ENCODE measurements at places on chromosomes 13 and 19.

DNA sequence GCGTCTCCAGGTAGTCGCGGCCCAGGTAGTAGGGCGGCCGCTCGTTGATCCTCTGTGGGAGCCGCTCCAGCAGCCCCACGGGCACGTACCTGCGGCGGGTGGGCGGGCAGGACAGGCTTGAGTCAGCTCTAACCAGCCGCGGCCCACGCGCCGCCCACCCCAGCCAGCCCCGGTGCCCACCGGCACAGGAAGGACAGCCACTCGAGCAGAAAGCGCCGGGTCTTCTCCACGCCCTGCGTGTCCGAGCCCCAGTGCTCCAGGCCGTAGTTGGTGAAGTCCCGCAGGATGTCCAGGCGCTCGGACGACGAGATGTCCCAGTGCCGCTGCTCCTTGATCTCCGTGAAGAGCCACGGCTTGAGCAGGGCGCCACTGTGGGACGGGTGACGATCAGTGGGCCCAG, 877 bp upstream of the PRR22 start:
- H3K27ac ChIP-seq: no peak overlapping the region
- H3K36me3 ChIP-seq: peaks cover 15% of the 10 kb centered on the region
- peaks cover 15% of the 10 kb centered on the region for H3K4me1 ChIP-seq
- no peaks in the 10 kb centered on the region for H3K27me3 ChIP-seq
- no peak overlapping the region for H3K4me3 ChIP-seq
- DNase-seq: no peak

GRCh38 chr13:112894673-112895481, 74.1 kb upstream of the MCF2L start:
- no peak for DNase-seq
- no peaks in the 10 kb centered on the region for H3K4me1 ChIP-seq
- no peak overlapping the region for H3K27ac ChIP-seq
- no peaks in the 10 kb centered on the region for H3K36me3 ChIP-seq
- peak overlapping the region; percentile 51 for H3K4me3 ChIP-seq

DNA sequence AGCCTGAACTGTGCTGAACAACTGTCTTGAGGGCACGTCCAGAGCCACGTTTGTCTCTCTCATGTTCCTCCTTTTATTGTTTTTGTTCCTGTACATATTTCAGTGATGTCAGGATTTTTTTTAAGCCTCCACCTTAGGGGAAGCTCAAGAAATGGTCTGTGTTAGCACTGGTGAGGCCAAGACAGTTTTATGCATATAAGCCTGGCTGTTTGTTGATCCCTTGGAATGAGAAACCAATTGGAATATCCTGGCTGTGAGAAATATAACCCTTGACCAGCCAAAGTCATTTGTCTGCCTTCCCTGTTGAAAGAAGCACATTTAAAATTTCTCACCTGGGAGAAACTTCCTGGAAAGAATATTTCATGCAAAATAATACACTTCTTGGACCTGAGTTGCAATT, 115.8 kb downstream of the DNAJC15 start:
- no peak for DNase-seq
- H3K27ac ChIP-seq: no peak overlapping the region
- no peaks in the 10 kb centered on the region for H3K4me1 ChIP-seq
- no peaks in the 10 kb centered on the region for H3K36me3 ChIP-seq

DNA sequence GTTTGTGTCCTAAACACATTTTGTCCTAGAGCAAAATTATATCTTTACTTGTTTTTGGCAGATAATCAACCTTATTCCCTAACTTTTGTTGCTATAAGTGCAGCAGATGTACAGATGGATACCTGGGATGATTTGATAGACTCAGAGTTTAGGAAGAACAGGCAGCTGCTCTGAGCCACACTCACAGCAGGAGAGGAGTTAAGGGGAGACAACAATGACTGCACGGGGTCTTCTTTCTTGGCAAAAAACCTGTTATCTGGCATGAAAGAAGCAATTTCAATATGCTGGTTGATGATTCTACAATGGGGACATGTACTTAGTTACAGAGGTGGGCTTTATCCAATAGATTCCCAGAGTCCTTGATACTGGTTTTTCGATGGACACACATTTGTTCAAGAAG, 258.9 kb upstream of the PCDH9 start:
- H3K27ac ChIP-seq: no peak overlapping the region
- no peak for DNase-seq
- no peaks in the 10 kb centered on the region for H3K4me1 ChIP-seq
- no peaks in the 10 kb centered on the region for H3K36me3 ChIP-seq

GRCh38 chr19:40585241-40585981, 8.7 kb downstream of the SHKBP1 start:
- no peak overlapping the region for H3K27ac ChIP-seq
- H3K4me3 ChIP-seq: no peak overlapping the region
- peaks cover 14% of the 10 kb centered on the region for H3K4me1 ChIP-seq
- H3K36me3 ChIP-seq: peaks cover 19% of the 10 kb centered on the region
- H3K27me3 ChIP-seq: no peaks in the 10 kb centered on the region

- H3K4me1 ChIP-seq: no peaks in the 10 kb centered on the region
- H3K4me3 ChIP-seq: no peak within 1 kb of the TSS
- no peaks in the 10 kb centered on the region for H3K36me3 ChIP-seq
- peaks cover 17% of the 10 kb centered on the region for H3K27me3 ChIP-seq
- no peak within 1 kb of the TSS for H3K27ac ChIP-seq
- DNase-seq: no peak
Observed at GRCh38 chr19:18397242-18398202, at the start of gene LRRC25. LRRC25 (minus strand) TSS chr19:18397622; CDS start chr19:18396963, 659 bp downstream.

DNA sequence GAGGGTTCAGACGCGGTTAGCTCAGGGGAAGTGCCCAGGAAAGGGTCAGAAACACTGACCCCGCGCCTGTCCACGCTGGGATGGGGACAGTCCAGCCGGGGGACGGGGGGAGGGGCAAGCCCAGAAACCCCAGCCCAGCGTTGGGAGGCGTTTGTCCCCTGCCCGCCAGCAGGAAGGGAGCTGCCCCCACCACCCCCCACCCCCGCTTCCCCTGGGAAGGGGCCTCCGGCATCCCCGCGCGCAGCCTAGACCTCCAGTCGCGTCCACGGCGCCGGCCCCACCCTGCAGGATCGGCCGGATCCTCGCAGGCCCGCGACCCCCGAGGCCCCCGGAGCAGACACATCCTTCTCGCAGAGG, 277 bp downstream of the GIPC1 start:
- H3K27me3 ChIP-seq: no peaks in the 10 kb centered on the region
- H3K4me3 ChIP-seq: peak overlapping the region; percentile 85
- H3K4me1 ChIP-seq: peaks cover 20% of the 10 kb centered on the region
- no peak for DNase-seq
- no peak overlapping the region for H3K27ac ChIP-seq

GRCh38 chr13:106424805-106425204, 110.7 kb downstream of the EFNB2 start:
- no peaks in the 10 kb centered on the region for H3K4me1 ChIP-seq
- H3K4me3 ChIP-seq: no peak overlapping the region
- H3K27ac ChIP-seq: no peak overlapping the region
- H3K27me3 ChIP-seq: peaks cover 6% of the 10 kb centered on the region
- DNase-seq: no peak

- H3K27ac ChIP-seq: no peak overlapping the region
- no peaks in the 10 kb centered on the region for H3K27me3 ChIP-seq
- no peak for DNase-seq
- H3K4me1 ChIP-seq: peaks cover 36% of the 10 kb centered on the region
Observed at GRCh38 chr13:109782823-109783431, 3.5 kb downstream of the IRS2 start.

DNA sequence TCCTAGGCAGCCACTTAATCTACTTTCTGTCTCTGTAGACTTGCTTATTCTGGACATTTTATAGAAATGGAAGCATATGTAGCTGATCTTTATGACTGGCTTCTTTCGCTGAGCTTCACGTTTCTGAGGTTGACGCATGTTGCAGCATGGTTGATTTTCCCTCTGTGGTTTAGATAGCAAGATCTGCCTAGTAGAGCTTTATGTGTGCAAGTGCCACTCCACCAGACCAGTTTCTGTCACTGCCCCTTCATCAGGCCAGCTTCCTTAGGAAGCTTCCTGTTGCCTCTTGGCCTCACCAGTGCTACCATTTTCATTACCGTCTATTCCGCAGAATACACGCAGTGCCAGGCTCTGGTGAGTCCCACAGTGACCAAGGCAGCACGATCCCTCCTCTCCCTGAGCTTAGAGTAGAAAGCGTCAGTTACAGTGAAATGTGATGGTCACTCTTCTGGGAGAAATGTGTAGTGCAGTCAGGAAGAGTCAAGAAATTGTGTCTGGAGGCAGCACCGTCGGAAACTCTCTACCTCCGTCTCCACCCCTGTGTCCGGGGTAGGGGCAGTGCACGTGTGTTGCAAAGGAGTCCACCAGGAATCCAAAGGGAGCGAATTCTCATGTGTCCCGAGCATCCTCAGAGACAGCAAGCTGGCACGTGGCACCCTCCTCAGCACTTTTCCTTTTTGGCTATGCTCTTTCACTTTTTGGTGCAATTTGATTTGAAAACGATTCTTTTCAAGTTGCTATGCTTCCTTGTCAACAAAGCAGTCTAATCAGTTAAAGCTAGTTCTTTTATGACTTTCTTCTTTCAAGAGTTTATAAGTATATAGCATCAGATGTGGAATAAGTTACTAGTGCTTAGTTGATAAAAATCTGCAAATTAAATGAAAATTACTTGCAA, 45.4 kb upstream of the GPR183 start:
- peak overlapping the region; percentile 88 for H3K4me3 ChIP-seq
- H3K36me3 ChIP-seq: peaks cover 10% of the 10 kb centered on the region
- peak; percentile 62 for DNase-seq
- H3K27me3 ChIP-seq: no peaks in the 10 kb centered on the region
- peak overlapping the region; percentile 93 for H3K27ac ChIP-seq
